Activated naive CD8-positive, alpha-beta T cell treated with anti-CD3 and anti-CD28 coated beads, Interleukin-2, amount 50 U/mL, for 16 hours (primary cell): ENCODE measurements at places on chromosomes 2 and 18.

- no peak for DNase-seq
Observed at GRCh38 chr18:76619261-76619620, 124.2 kb upstream of the ZNF516 start.

- DNase-seq: no peak
Observed at GRCh38 chr2:128787616-128788015, 468.9 kb upstream of the HS6ST1 start.

GRCh38 chr2:98346311-98347236 lies at the start of gene CNGA3:
Gene CNGA3 (plus strand): TSS chr2:98346456. CDS start chr2:98369976, 23,520 bp downstream.
- DNase-seq: no peak

GRCh38 chr2:224151161-224151560 lies 112.1 kb upstream of the SERPINE2 start:
- DNase-seq: no peak

DNA sequence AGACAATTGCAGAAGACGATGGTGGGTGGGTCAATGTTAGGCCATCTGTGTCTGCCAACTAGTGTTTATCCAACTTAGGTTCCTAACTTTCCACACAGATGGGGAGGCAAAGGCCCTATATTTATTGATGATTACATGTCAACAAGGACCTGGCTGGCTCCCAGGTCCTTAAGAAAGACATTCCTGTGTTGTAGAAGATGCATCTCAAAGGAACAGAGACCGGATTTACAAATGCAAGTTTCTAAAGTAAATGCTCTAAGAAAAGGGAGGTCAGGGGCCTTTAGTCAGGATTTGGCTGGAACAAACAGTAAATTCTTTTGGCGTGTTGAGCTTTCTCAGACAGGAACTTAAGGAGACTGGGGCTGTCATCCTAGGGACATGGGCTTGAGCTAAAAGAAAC lies 175.0 kb downstream of the SH3BP4 start:
- no peak for DNase-seq

- DNase-seq: no peak
Observed at GRCh38 chr2:178397002-178397605, 53.9 kb downstream of the PRKRA start.
